NCI-H446 (cell line): ENCODE measurements at places on chromosomes 2 and 18.
A peak's percentile ranks its signal among the peaks of the same experiment; 100 is the strongest.

- no peak for DNase-seq
These were observed 214.6 kb downstream of the TRIB2 start for GRCh38 chr2:12931186-12931844.

DNA sequence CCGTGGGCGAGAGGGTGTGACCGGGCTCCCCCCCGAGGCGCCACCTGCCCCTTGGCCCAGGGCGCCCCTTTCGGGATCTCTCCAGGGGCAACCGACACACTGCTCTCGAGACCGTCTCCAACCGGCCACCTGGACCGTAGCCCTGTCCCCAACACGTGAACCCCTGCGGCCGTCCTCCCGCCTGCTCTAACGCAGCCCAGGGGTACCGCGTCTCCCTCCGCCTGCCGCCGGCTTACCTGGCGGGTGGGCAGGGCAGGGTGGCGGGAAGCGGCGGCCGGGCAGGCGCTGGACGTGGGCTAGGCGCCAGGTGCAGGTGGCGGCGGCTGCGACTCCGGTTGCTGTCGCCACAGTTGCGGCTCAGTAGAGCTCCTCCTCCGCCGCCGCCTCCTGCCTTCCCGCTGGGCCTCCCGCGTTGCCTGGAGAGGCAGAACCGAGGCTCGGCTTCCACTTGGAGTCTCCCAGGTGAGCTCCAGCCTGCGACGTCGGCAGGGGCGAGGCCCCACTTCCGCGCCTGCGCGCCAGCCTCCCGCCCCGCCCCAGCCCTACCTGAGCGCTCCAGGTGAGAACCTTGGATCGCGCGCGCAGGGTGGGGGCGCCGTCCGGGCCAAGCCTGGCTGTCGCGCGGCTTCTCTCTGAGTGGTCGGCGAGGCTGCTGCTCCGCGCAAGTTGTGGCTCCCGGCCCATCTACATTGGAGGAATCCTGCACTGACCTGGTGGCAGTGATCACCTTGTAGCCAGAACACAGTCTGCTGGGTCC, at the start of gene GALNT3:
Gene GALNT3, minus strand, starts transcription at position 469 of the 757 bp plus-strand sequence. CDS start 23,547 bp downstream, outside the sequence.
- no peak for DNase-seq

DNA sequence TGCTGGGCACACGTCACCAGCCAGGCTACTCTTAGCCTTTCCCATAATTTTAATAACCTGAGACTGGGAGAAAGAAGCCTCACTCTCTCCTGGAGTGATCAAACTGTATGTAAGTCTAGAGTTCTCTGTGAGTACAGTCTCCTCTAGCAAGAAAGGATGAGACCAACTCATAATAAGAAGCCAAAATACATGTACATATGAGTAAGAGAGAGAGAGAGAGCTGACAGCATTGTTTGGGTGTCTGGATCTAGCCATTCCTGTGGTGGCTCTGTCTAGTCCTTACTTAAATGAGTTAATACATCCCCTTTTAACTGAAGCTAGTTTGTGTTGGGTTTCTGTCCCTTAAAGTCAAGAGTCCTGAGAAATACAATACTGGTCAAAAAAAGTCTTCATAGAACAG, 26.0 kb upstream of the ANXA4 start:
- no peak for DNase-seq

DNA sequence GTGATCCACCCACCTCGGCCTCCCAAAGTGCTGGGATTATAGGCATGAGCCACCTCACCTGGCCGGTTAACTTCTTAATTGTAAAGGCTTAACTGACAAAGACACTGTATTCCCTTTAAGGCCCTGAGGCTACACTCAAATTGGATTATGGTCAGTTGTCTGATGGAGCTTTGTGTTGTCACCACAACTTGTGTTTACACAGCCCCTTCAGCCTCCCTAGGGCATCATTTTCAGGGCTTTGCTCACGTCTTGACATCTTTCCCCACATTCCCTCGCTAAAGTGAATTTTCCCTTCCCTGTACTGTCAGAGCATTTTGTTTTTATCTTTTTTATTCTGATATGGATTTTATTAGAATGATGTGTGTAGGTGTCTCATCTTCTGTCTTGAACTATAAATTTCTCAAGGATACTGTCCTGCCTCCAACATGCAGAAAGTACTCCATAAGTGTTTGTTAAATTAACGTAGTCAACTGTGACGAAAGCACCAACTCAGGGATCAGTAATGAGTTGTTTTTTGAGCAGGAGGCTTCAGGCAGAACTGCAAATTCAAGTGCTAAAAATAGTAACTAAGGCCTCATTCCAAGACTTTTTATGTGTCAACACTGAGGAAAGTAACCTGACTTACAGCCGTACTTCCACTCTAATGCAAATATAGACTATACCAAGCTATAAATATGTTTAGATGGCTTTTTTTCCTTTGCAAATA, 77.1 kb upstream of the NARS1 start:
- no peak for DNase-seq

GRCh38 chr18:41121116-41121826, 833.8 kb upstream of the PIK3C3 start:
- peak; percentile 11 for DNase-seq

- no peak for DNase-seq
These were observed 23.5 kb downstream of the TRPM8 start for GRCh38 chr2:233940376-233941276.

- no peak for DNase-seq
These were observed 36.2 kb downstream of the RPL37A start for GRCh38 chr2:216534809-216535208.

DNA sequence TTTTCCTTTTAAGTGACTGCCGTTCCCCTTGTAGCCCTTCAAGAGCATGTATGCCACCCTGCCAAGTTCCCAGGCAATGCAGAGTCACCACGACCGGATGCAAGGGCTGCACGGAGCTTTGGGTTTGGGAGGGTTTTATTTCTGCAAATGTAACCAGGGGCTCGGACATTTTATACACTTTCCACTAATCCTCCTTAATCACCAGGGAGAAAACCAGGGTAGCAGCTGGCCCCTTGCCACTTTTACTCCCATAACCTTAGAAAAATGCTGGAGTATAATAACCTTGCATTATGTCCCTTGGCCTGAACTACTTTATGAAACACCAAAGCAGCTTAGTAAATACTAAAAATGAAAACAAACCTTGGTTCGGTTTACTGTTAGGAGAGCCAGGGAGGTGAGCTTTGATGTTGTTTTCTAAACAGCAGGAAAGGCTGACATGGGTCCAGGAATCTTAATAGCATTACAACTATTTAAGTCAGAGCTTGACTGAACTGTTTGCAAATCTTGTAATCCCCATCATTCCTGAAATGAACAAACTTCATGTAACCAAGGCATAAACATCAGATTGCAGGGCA, 152.8 kb upstream of the RIOK3 start:
- DNase-seq: no peak

DNA sequence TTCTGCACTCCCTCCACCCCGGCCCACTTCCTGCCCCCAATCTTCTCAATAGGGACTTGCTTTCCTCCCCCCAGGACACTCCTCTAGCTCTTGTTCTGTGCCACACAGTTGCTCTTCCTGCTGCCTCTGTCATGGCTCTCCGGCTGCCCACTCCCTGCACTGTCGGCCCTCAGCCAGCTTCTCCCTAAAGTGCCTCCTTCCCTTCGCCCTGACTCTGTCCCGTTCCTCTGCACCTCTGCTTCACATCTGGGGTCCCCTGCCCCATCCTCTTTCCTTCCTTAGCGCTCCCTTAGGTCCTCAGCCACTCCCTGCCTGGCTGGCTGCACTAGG, 132.1 kb downstream of the CABLES1 start:
- DNase-seq: no peak

GRCh38 chr2:86631846-86632485, 8.3 kb upstream of the RNF103 start:
- DNase-seq: no peak

- DNase-seq: no peak
These were observed 146.1 kb upstream of the ZSWIM2 start for GRCh38 chr2:186995092-186995491.

DNA sequence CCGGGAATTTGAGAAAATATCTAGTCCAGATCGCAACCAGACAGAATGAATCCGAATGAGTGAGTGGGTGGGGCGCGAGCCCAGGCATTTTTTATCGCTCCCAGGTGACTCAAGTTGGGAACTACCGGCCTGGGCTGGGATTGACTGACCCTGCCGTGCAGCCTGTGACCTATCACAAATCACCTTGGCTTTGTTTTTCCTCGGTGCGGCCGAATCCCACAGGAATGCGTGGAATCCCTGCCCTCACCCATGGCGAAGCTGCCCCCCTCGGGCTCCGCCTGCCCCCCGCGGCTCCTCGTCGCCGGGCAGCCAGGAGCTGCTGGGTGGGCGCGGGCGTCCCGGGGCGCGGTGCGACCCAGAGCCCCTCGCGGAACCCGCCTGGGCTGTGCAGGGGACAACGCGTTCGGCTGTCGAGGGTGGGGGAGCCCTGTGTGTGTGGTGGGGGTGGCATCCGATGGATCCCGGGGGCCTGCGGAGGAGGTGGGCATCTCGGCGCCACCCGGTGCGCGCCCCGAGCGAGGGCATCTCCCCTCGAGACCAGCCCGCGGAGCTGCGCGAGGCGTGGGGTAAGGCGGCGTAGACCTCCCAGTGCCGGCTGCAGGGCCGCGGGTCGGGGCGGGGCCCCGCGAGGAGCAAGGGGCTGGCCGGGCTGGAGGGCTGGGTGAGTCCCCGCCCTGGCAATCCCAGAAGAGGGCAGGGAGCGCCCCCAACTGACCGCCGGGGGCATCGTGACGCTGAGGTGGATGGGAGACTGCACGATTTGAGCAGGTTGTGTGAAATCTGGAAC, 16.5 kb downstream of the B3GNT7 start:
- DNase-seq: peak; percentile 14

DNA sequence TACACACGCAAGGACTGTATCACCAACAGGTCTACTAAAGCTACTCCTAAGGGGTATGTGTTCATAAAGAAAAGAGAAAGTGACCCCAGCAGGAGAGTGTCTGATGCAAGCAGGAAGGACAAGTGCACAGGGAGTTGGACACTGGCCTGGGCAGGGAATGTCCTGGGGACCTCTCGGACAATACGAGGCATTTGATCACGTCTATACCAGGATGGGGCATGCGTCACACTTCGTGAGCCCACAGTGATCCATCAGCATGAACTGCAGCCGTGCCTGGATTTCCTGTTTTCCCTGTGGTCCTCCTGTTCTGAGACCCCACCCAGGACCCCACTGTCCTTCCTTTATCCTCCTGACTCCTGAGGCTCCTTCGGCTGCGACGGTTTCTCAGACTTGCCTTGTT, 113.9 kb downstream of the HDAC4 start:
- no peak for DNase-seq
